NCI-H1417 treated with DMSO at 0.1 percent for 48 hours (cell line): ENCODE measurements at places on chromosomes 4 and X.

DNA sequence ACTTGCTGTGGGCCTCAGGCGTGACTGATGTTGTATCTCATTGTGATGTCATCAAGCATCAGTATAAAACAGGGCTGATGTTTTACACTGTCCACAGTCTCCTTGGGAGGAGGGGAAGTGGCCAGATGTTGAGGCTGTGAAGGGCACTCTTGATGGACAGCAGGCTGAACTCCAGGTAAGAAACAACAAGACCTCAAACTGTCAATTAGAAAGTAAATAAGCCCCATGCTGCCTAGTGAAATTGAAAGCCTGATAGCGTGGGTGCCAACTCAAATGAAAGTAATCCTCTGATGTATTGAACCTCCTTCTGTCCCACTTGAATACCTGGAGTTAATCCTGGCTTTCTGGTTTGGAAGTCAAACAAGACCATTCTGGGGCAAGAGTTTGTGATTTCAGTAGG lies 19.7 kb downstream of the VSIG1 start:
- DNase-seq, result no peak

- no peak for DNase-seq
Observed at GRCh38 chr4:39278476-39278875, 87.7 kb downstream of the RFC1 start.

DNA sequence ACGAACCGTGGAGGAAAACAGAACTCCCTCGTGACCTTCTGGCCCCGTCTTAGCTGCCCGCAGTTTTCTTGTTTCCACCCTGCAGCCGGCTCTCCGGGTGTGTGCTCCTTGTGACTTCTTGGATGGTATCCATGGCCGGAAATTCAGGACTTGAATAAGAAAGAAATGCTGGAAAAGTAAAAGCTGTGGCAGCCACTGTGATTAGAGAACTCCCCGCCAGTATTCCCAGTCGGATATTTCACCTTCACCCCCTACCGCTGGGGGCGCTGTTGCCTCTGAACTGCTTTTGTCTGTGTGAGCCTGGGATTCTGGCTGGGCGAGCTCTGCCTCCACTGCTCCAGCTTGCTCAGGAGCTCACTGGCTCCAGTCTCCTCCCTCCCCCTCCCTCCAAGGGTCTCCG lies 41.5 kb upstream of the CYP4V2 start:
- DNase-seq, result no peak

DNA sequence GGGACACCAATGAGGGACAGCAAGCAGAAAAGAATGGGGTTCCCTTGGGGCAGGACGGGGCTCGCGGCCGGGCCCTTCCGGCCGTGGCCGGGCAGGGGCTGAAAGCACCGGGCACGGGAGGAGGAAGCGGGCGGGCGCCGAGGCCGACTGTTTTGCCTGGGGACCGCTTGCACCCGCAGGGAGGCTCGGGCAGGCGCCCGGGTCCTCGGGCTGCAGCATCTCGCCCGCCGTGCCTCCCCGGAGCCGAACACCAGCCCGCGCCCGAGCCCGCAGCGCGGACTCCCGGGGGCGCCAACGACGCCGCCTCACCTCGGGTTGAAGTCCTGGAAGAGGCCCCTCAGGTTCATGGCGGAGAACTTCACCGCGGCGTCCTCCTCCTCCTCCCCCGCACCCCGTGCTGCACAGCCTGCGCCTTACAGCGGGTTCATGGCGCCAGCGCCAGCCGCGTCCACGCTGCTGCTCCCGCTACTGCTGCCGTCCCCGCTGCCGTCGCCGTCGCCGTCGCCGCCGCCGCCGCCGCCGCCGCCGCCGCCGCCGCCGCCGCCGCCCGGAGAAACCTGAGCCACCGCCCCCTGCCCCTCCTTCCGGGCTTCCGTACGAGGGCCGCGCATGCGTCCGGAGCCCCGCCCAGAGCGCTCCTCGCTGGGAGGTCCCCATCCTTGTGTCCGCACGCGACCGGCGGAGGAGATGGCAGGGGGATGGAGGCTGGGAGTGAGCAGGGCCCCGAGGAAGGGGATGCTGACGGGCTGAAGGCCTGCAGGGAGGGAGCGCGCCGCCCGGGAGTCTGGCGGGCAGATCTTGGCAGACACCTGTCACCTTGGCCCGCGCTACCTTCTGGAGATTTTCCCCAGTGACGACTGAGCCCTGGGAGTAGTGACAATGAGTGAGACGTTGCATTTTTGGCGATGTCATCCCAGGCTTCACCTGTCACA lies at the start of gene TMEM185A:
Gene TMEM185A (minus strand): TSS at position 559 of the 932 bp plus-strand sequence. CDS start 212 bp downstream, at position 347.
- no peak for DNase-seq

DNA sequence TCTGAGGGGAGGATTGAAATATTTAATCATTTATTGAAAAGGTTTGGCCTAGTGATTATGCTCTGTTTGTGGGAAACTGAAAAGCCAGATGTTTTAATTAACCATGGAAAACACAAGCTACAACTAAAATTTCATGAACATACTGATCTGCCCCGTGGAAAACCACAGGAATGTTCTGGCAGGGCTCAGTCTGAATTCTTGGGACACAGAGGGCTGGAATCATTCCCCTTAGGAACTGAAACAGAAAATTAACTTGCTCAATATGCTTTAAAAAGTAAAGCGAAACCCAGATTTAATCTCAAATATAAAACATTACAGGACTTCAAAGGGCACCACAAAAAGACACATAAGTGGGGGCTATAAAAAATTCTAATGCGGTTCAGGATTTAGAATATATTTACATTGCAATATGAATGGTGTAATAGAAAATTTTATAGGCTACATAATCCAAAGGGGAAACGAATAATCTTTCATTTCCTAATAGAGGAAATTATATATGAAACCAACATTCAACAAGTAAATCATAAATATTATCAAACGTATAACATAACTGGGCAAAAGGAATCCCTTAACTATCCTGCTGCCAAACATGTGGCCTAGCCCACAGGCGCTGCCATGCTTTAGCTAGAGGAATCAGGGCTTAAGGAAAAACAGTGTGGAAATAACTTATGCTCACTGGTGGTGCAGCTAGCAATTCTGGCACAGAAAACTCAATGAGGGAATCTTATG lies 70.9 kb downstream of the APBB2 start:
- no peak for DNase-seq
